ENCODE measurements at places on chromosomes 6 and 20. TPM values are rescaled to one million over a fixed set of nuclear protein-coding genes. Genes with fewer than 3 reads are reported as not detected.

Gene C6orf163
- polyA plus RNA-seq, result 0.16 TPM

GRCh38 chr20:39607141-39607540 lies 645.0 kb downstream of the DHX35 start:
- H3K27me3 ChIP-seq, result no peaks in the 10 kb centered on the region
- H3K27ac ChIP-seq, result no peak overlapping the region
- DNase-seq, result no peak
- H3K36me3 ChIP-seq, result no peaks in the 10 kb centered on the region
- H3K4me1 ChIP-seq, result no peaks in the 10 kb centered on the region

DNA sequence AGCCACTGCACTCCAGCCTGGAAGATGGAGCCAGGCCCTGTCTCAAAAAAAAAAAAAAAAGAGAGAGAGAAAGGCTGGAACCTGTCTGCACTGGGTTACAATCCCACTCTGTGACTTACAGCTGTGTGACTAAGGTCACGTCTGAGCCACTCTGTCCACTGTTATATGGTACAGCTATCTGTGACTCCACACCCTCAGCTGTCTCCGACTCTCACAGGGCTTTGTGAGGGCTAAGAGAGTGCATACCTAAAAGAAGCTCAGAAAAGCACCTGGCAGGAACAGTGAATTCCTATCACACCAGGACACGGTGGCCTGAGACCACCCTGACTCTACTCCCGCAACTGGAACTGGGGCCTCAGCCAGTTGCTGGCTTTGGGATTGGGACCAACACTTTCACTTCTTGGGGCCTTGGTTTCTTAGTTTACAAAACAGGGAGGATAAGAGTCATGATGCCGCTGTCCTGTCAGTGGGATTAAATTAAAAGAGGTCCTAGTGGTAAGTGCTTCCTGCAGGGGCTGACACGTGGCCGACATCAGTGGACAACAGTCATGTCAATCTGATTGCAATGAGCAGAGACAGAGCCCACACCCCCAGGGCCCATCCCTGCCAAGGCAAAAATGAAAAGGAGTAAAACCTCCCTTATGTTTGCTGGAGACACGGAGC lies 5.7 kb upstream of the CD93 start:
- no peaks in the 10 kb centered on the region for H3K27me3 ChIP-seq

- H3K4me1 ChIP-seq, result no peaks in the 10 kb centered on the region
- DNase-seq, result no peak
- H3K36me3 ChIP-seq, result no peaks in the 10 kb centered on the region
- H3K27me3 ChIP-seq, result no peaks in the 10 kb centered on the region
- no peak overlapping the region for H3K27ac ChIP-seq
- no peak overlapping the region for H3K4me3 ChIP-seq
Observed at GRCh38 chr6:11101417-11101816, 7.8 kb downstream of the SMIM13 start.

- peaks cover 26% of the 10 kb centered on the region for H3K4me1 ChIP-seq
- no peak overlapping the region for H3K4me3 ChIP-seq
- DNase-seq, result no peak
Observed at GRCh38 chr20:63957690-63958441, 1.6 kb upstream of the UCKL1 start.
